Caudate nucleus (tissue), 63 donors: ENCODE measurements at places on chromosomes 5 and 9.

GRCh38 chr5:74895906-74896305, 29.7 kb upstream of the FAM169A start:
- DNase-seq: peak; percentile 27

- no peak for DNase-seq
Measured at GRCh38 chr5:6900247-6901227, 187.3 kb downstream of the TENT4A start.

DNA sequence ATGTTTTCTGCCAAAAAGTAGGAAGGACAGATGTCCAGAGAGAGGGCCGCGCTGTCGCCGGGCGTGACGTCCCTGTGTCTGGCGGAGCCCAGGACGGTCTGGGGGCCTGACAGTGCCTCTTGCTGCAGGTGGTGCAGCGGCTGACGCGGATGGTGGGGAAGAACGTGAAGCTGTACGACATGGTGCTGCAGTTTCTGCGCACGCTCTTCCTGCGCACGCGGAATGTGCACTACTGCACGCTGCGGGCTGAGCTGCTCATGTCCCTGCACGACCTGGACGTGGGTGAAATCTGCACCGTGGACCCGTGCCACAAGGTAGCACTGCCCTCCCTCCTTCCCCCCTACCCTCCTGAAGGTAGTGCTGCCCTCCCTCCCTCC, 7.8 kb downstream of the NELFB start:
- no peak for DNase-seq

DNA sequence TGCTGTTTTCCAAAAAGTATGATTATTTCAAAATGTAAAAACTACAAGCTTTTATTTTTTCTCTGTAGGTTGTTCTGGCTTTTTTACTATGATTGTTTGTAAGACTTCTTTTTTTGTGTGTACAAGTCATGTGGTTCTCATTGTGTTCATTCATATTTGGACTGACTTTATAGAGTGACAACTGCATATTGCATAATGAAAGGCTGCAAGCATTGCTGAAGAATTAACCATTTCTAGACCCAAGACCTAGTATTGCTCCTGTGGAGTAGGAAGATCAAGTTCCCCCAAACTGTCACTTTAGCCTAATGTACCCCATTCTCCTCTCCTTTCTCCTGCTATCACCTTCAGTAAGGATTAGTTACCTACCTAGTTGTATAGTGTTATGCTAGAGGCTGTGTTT, 10.0 kb downstream of the MAP1B start:
- no peak for DNase-seq

DNA sequence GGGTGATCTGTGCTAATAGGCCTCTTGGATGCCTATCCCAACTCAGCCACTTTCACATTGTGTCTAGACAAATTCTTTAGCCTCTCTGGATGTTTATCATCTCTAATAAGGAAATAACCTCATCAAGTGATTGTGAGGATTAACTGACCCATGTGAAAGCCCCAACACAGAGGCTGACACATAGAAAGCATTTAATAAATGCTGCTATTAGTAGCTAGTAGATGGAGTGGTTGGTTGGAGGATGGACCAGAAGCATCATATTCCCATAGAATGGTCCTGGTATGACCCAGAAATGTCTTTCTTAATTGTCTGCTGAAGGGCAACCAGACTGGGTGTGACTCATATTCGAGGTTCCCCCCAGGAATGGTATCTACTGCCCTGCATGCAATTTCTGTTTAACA, 124.4 kb downstream of the PIK3R1 start:
- DNase-seq: no peak

DNA sequence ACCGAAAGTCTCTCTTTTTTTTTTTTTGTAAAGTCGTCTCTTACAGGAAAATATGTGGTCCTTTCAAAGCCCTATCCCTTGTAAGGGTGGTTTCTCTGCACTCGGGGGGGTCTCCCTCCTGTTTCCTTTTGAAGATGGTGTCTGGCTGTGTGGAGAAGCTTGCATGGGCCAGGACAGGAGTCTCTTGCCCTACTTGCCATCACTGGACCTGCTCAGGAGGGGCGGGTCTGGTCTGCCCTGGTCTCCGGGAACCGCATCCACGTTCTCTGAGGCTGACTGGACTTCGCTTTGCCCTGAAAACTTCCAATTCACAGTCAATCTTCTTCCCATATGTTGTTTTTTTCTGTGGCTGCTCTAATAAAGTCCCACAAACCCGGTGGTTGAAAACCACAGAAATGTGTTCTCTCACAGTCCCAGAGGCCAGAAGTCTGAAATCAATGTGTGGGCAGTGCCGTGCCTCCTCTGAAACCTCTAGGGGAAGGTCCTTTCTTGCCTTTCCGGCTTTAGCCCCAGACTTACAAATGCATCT, 92.9 kb upstream of the IER5L start:
- no peak for DNase-seq

DNA sequence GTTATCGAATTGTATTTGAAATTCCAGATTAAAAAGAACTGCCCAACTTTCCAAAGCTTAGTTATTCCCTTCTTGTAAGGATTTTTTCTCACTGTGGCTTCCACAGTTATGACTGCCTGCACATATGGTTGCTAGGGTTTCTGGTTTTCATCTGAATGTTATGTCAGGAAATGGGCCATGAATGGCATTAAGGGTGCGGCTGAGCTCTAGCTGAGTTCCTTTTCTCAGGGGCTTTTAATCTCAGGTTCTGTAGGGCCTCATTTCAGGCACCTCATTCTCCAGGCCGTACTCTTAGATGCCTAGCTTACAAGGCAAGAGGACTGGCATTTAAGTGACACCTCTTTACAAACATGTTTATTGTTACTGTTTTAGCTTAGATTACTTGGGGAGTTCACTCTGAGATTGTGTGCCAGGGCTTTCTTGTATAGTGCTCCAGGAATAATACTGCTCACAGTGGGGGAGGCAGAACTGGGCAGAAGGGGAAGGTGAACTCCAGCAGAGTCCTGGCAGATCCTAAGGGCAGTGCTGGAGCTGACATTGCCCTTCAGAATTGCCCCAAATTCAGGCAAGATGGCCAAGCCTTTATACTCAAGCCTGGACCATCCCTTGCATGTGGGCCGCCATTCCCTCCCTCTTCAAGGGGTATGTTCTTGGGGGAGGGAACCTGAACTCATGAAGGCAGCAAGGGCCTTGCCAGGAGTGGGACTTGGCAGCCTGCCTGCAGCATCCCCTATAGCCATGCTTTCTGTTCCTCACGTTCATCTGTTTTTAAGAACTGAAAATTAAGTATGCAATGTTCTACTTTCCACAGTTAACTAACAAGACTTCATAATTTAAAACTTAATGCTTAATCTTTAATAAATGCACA, 111.5 kb downstream of the KDM4C start:
- no peak for DNase-seq

GRCh38 chr9:135055181-135055580, 32.3 kb upstream of the OLFM1 start:
- DNase-seq: no peak

DNA sequence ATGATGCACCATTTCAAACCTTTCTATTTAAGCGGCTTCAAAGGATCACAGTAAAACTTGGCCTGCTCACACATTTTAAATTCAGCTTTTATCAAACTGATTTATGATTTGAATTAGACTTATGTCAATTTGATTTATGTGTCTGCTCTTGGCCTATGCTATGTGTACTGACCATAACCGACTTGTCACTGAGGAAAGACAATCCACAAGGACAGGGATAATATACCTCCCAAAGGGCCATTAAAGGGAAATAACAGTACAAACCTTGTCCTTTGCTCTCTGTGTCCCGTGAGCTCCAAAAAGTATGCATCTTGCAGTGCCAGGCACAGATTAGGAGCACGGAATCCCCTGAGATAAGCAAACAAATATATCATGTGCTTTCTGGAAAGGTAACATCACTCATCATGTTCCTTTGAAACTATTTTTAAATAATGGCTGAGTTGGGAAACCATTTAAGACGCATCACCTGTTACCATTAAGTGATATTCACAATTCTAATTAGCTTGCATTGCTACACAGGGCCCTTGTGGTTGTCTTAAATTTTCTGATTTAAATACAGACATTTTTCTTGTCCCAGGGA, 31.9 kb upstream of the FTMT start:
- no peak for DNase-seq

GRCh38 chr5:74206579-74207550, 433.7 kb downstream of the ENC1 start:
- peak; percentile 34 for DNase-seq

GRCh38 chr5:99005506-99005905, 76.7 kb upstream of the CHD1 start:
- DNase-seq: no peak

DNA sequence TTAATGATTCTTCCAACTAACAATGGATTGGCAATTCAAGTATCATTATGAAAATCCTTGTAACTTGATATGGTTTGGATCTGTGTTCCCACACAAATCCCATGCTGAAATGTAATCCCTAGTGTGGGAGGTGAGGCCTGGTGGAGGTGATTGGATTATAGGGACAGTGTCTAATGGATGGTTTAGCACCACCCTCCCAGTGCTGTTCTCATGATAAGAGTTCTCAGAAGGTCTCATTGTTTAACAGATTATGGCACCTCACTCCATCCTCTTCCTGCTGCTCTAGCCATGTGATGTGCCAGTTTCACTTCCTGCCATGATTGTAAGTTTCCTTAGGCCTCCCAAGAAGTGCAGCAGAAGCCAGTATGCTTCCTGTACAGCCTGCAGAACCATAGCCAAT, 1116.2 kb upstream of the EDIL3 start:
- DNase-seq: no peak

DNA sequence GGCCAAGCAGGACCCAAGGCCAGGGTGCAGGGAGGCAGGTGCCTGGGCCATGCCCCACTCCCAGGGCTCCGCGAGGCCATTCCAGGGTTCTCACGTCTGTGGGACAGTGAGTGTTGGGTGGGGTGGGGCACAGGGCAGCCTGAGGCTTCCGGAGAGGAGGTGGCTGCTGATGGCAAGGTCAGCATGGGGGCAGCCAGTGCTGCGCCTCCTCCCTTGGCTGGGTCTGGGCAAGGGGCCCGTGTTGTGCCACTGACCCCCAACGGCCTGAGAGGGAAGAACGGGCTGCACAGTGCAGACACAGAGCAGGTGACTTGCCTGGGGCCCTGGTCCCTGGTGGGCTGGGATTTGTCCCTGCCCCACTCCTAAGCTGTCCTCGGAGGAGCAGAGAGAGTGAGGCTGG, 82.1 kb downstream of the RXRA start:
- DNase-seq: no peak

GRCh38 chr5:59725392-59725767, 168.1 kb downstream of the PDE4D start:
- DNase-seq: no peak

DNA sequence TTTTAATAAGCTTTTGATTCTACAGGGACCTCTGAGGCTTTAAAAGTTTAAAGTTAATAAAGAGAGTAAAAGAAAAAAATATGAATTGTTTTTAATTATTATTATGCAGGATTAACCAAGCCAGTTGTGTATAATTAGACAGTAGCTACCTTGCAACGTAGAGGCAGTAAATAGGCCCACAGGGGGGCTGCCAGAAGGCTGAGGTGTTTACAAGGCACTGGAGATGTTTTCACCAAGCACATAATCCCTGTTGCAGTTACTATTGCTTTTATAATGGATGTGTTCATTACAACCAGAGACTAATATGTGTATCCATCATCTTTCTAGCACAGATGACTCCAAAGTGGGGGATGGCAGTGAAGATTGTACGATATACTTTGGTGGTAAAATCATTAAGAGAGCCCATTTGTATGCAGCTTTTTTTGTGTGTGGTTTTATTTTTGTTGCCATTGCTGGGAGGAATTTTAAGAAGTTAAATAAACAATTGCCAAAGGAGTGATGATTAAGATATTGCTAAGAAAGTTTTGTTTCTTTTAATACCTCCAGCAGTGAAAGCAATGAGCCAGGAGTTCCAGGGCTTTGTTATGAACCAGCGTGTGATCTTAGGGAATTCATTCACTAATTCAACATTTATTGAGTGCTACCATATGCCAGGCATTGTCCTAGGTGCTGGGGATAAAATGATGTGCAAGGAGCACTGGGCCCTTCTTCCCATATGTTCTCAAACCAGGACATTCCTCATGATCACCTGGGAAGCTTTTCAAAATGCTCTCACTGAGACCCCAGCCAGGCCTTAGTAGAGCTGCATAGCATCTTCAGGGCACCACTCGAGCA, 138.7 kb upstream of the EFNA5 start:
- DNase-seq: no peak

DNA sequence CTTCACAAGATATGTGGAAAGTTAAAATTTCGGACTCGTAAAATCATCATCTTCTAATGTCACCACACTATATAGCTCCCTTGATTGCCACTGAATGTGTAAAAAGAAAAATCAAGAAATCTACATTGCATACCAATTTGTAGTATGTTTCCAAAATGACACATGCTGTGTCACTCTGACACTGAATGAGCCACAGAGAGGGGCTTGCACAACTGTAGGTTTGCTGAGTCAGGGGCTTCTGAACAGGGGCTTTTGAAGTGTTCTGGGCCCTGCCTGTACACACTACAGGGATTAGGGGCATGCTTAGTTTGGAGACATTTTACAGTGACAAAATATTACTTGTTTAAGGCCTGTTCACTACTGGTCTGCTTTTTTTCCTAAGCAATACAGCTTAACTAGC, 234.4 kb upstream of the GRAMD2B start:
- DNase-seq: no peak

DNA sequence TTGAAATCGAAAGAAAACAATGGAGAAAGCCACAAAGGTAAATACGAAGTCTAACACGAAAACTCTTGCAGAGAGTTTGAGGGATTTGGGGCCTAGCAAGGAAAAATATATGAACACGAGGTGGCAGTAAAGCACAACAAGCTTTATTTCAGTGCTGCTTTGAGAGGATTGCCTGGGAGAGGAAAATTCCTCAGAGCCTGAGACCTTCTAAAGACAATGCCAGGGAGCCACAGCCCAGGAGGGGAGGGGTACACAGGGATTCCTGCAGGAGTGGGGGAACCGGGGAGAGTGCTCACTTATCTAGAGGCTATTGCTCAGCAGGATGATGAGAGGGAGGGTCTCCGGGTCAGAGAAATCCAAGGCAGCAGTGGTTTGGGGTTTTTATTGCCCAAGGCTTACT, 134.9 kb upstream of the ADCY2 start:
- no peak for DNase-seq

GRCh38 chr9:88291856-88292255, 96.4 kb upstream of the SPIN1 start:
- no peak for DNase-seq

DNA sequence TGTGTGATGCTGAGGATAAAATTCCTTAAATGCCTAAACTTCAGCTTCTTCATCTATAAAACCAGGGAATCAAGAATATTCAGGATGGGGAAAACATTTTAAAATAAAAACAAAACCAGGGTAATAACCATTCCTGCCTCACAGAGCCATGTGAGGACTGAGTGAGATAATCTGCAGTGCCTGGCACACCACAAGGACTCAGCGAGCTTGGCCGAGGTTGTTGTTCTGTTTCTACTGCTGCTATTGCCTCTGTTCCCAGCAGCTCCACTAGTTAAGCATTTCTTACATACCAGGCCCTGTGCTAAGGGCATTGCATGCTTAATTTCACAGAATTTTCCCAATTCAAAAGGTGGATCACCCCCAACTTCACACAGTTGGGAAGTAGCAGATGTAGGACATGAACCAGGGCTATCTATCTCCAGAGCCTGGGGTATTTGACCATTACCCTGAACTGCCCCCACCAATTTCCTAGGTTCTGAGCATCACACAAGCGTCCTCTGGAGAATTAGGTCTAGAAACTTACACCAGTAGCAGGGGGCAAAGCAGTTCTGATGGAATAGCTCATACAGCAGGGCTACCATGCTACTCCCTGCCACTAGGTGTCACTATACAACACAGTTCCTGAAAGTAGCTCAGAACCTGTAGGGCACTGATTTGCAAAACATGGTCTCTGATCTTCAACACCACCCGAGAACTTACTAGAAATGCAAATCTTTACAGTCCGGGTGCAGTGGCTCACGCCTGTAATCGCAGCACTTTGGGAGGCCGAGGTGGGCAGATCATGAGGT, 74.3 kb downstream of the LRSAM1 start:
- no peak for DNase-seq

- DNase-seq: no peak
Measured at GRCh38 chr5:174423558-174423957, 300.8 kb upstream of the MSX2 start.
